Activated CD4-positive, alpha-beta T cell treated with anti-CD3 and anti-CD28 coated beads for 48 hours (primary cell): ENCODE measurements at places on chromosomes 11 and 22.

GRCh38 chr11:43944761-43945311, 2.4 kb downstream of the C11orf96 start:
- DNase-seq, result peak; percentile 87

GRCh38 chr11:123137431-123138224, 57.4 kb downstream of the CLMP start:
- no peak for DNase-seq

DNA sequence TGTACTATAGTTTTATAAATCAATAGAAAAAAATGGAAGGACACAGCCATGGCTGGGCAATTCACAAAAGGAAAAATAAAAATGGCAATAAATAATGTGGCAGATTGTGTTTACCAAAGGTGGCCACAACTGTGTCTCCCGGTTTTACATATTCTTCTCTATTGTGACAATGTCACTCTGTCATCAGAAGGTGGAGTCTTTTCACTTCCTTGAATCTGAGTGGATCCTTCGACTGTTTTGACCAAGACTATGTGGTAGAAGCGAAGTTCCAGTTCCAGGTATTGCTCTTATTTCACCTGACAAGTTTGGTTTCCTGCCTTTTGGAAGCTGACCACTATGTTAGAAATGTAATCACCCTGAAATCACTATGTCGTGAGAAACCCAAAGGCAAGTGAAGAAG, 31.0 kb upstream of the HSD17B12 start:
- DNase-seq, result no peak

- no peak for DNase-seq
These were observed 283.5 kb downstream of the TTC28 start for GRCh38 chr22:28395920-28396753.

DNA sequence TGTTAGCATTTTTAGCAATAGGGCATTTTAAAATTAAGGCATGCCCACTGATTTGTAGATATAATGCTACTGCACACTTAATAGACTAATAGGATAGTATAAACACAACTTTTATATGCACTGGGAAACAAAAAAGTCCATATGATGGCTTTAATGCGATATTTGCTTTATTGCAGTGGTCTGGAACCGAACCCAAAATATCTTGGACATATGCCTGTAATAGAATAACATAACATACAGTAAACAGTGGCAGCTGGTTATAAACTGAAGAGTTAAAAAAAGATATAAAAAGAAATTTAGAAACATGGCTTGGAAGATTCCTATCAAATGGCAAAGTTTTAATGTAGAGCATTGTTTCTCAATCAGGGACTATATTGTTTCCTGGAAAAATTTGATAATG, 111.9 kb downstream of the KIF18A start:
- DNase-seq, result no peak

- DNase-seq, result no peak
These were observed 196.4 kb upstream of the PITPNB start for GRCh38 chr22:28115426-28115825.

- DNase-seq, result peak; percentile 2
These were observed 18.7 kb upstream of the BDNF start for GRCh38 chr11:27718863-27719545.

GRCh38 chr11:47886096-47886495, 37.9 kb upstream of the NUP160 start:
- DNase-seq, result no peak

DNA sequence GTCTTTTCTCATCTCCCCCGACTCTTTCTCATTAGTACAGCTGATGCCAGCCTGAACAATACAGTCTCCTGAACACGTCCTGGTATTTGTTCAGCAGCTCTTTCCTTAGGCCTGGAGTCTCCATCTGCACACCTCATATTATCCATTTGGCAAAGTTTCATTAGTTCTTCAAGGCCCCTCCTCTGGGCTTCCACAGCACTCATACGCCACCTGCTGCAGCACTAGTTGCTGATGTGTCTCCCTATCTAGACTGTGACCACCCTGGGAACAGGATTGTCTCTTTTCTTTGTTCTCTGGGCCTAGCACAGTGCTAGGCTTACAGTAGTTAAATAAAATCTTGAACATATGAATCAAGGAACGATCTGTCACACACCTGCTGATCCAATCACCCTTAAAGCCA, 17.2 kb downstream of the DCHS1 start:
- DNase-seq, result no peak

DNA sequence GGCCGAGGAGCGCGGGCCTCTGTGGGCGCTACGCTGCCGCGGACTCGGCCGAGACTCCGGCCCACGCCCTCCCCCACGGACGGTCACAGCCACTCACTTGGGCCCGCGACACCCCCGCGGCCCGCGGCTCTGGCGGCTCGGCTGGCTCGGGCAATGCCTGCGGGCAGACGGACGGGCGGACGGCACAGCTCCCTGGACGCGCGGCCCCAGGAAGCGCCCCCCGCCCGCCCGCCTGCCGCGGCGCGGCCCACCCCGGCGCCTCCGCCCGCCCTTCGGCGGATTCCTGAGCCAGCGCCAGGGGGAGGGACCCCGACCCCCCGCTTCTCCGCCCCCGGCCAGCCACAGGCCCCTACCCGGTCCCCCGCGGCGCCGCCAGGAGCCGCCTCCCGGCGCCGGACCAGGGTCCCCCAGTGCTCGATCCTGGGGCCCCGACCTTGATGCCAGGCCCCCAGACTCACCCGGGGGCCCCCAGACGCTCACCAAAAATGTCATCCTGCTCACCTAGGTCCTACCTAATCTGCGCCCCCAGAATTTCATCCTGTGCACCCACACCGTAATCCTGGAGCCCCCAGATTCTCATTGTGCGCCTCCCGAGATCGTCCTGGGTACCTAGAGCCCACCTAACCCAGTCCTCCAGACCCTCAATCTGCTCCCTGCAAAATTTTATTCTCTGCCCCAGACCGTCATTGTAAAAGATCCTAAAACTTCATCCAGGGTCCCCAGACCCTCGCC, at the start of gene EFEMP2:
Gene EFEMP2, minus strand, starts transcription at position 215 of the 732 bp plus-strand sequence. CDS start 446 bp downstream, outside the sequence.
- DNase-seq, result no peak

DNA sequence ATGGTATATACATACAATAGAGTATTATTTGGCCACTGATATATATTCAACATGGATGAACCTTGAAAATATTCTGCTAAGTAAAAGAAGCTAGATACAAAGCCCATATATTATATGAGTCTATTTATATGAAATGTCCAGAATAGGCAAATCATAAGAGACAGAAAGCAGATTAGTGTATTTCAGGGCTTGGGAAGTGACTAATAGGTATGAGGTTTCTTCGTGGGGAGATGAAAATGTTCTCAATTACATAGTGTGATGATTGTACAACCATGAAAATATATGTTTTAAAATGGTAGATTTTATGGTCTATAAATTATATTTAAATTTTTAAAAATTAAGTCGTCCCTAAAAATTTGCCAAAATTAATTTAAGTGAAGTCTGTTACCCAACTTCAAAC, 92.2 kb downstream of the STK33 start:
- no peak for DNase-seq

DNA sequence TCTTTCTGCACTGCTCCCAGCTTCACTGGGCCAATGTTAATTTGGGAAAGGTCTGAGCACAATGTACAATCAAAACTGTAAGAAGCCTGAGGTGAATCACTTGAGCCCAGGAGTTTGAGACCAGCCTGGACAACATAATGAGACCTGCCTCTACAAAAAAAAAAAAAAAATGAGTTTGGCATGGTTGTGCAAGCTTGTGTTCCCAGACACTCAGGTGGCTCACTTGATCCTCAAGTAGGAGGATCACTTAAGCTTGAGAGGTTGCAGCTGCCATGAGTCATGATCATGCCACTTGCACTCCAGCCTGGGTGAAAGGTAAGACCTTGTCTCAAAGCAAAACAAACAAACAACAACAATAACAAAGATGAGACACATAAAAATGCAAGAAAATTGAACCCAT, 38.6 kb upstream of the SC5D start:
- no peak for DNase-seq

DNA sequence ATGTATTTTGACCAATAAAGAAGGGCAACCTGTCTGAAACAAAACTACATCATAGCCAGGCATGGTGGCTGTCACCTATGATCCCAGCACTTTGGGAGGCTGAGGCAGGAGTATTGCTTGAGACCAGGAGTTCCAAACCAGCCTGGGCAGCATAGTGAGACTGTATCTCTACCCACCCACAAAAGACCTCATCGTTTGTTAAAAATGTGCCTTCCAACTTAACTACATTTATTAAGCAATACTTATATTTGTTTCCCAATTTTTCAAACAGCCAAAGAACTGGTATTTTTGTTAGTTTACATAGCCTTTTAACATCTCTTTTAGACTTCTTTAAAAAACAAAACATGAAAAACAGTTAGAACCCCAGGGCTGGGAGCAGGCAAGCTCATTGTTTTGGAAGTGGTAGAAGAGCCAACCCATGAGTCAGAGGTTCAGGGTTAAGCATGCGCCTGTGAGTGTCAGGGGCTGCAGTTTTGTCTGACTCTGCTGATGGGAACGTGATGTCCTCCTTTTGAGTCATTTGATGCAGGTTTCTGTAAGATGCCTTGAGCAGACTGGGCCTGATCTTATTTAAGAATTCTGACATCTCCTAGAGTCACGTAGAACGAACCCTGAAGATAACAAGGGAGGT, 53.9 kb upstream of the CRTAM start:
- no peak for DNase-seq

DNA sequence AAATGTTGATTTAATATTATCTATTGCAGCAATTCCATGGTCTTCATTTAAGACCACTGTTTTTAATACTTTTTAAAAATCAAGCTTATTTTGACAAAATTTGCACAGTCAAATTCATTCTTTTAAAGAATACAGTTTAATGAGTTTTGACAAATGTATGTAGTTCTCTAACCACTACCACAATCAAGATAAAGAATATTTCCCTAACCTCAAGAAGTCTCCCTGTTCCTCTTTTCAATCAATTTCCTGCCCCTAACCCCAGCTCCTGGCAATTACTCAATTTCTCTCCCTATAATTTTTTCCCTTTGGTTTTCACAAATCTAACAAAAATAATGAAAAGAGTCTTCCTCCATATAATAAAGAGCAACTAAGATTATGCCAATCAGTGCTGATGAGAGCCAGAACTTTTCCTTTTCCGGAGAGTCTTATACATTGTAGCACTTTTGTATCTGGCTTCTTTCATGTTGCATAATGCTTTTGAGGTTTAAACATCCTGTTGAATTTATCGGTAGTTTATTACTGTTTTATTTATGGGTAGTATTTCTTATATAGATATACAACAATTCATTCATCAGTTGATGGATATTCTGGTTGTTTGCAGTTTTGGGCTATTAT, 231.7 kb downstream of the AASDHPPT start:
- DNase-seq, result no peak

DNA sequence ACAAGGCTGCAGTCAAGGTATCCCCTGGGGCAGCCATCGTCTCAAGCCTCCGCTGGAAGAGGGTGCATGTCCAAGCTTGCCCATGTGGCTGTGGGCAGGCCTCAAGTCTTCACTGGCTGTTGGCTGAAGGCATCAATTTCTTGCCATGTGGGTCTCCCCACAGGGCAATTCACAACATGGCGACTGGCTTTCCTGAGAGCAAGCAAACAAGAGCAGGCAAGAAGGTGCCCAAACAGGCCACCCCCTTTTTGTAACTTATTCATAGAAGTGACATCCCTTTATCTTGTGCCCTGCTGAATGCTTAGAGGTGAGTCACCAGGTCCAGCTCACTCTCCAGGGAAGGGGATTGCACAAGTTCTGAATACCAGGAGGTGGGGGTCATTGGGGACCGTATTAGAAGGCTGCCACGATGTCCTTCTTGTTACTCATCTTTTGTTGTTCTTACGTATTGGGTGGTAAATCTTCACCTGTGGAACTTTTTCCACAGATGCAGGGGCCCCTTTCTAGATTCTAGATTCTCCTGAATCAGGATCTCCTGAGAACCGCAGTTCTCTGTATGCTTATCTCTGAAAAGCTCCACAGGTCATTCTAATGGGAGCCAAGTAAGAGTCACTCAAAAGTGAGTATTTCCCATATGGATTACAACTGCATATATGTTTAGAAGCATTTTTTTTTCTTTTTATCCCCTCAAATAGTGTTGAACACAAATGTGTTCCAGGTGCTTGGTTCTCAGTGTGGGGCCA, 44.2 kb upstream of the MICAL2 start:
- no peak for DNase-seq

DNA sequence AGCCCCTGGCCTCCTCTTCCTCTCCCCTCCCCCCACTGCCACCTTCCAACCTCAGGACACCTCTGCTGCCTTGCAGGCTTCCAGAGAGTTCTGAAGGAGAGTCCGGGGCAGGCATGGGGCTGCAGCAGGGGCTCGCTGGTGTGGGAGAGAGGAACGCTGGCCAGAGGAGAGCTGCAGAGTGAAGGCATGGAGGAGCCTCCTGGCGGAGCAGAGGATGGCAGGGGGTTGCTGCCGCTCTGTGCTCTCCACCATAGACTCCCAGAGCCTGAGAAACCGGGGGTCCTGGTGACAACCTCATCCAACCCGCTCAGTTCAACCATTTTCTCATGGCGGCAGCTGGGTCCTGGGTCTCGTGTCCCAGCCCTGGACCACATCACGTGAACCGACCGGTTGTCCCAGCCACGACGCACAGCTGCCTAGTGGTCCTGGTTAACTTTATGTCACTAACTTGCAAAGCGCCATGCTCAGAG, 17.5 kb downstream of the MRGPRG start:
- no peak for DNase-seq

DNA sequence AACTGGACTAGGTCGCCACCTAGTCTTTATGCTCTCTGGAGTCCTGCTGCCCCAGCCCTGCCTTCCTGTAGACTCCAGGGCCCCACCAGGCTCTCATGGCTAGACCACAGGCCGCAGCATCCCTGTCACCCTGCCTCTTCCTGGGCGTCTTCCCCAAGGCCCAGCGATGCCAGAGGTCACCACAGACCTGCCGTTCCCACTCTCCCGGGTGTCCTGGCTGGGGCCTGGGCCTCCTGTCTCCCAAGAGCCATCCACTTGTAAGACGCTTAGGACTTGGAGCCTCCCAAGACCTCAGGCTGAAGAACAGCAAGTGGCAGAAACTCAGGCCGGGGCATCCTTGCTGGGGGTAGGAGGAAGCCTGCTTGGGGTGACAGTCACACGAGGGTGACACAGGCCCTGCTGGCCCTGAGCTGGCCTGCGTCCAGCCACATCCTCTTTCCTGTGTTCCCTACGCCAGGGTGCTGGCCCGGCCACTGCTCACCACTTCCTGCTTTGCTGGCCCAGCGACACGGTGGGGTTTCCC, 2.0 kb upstream of the TCIRG1 start:
- no peak for DNase-seq

GRCh38 chr22:30219049-30219654, 27.4 kb downstream of the LIF start:
- no peak for DNase-seq

DNA sequence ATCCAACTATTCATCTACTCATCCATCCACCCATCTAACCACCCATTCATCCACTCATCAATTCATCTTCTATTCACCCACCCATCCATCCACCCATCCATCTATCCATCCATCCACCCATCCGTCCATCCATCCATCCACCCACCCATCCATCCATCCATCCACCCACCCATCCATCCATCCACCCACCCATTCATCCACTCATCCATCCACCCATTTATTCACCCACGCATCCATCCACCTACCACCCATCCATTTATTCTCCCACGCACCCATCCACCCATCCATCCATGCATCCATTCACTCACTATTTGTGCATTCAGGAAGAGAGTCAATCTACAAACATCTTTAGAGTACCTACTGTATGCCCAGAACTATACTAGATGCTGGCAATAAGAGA, 482.3 kb downstream of the NTM start:
- no peak for DNase-seq

GRCh38 chr11:8684600-8685290, 2.2 kb downstream of the RPL27A start:
- no peak for DNase-seq

GRCh38 chr22:25113316-25113721, 86.3 kb upstream of the CRYBB3 start:
- DNase-seq, result no peak

- no peak for DNase-seq
These were observed 51.7 kb upstream of the CCDC89 start for GRCh38 chr11:85737738-85738137.
